ENCODE measurements at places on chromosomes 6 and 20. TPM values are rescaled to one million over a fixed set of nuclear protein-coding genes. Genes with fewer than 3 reads are reported as not detected.

EMILIN3 gene
- 0.37 TPM for polyA plus RNA-seq

SLC44A4 gene
- 1.1 TPM for polyA plus RNA-seq

SLC13A3 gene
- 0.37 TPM for polyA plus RNA-seq

FLRT3 gene
- polyA plus RNA-seq = 0.08 TPM

WFDC2 gene
- polyA plus RNA-seq = not detected

PAK5 gene
- not detected for polyA plus RNA-seq

SPATS1 gene
- polyA plus RNA-seq = not detected

NKX2-2 gene
- not detected for polyA plus RNA-seq

SLC12A5 gene
- 2.3 TPM for polyA plus RNA-seq

SMPDL3A gene
- 7.0 TPM for polyA plus RNA-seq

DNA sequence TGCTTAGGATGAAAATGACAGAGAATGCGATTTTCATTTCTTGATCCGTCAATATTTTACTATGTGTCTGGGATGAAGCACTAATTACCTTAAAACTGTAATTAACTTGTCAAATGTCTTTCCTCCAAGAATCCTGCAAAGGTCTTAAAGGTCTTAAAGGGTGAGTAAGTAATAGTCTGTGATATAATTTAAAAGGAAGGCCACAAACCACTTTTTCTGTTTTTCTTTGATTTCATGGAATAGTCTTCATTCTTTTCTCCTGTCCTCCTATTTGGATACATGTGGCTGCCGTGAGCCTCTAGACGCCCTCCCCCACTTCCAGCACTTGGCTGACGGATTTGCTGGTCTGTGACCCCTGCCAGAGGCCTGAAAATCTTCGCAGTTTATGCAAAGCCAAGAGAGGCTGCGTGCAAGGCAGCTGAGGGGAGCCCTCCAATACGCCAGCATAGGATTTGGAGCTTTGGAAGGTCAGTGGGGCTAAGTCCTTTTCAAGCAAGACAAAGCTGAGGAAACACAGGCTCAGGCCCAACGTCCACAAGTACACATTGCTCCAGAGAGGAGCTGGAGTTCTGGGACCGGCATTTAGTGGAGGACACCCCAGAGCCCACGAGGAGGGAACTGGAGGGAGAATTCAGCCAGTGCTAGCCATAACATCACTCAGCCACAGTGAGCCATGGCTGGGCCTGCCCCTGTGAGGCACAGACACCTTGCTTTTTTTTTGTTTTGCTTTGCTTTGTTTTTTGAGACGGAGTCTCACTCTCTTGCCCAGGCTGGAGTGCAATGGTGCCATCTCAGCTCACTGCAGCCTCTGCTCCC is 382.6 kb downstream of the SMOC2 start:
- H3K36me3 ChIP-seq = no peaks in the 10 kb centered on the region
- H3K27ac ChIP-seq = no peak overlapping the region
- no peak for DNase-seq
- no peaks in the 10 kb centered on the region for H3K4me1 ChIP-seq

DNA sequence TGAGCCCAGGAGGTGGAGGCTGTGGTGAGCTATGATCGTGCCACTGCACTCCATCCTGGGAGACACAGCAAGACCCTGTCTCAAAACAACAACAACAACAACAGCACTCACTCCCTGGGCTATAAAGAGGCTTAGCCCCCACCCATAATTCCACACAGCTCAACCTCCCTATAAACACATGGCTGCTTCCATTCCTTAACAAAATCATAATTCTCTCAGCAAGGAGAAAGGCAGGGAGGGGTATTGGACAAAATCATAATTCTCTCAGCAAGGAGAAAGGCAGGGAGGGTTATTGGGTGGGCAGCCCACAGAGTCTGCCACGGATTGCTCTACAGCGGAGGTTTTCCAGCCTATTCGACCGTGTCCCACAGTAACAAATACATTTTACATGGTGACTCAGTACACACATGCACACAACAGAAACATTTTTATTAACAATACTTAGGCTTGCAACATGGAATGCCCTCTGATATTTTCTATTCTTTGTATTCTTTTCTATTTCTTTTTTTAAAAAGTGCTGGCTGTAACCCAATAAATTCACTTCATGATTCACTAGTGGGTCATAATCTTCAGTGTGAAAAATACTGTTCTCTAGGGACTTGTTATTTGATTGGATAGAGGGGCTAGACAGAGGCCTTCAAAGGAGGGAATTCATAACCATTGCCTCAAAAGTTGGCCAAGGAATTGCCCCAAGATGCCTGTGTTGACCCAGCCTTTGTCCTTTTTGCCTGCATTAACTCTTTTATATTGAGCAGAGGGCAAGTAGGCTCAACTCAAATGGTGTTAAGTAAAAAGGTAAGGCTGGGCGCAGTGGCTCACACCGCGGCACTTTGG is 50.6 kb upstream of the ZMYND8 start:
- no peak overlapping the region for H3K27ac ChIP-seq
- no peaks in the 10 kb centered on the region for H3K4me1 ChIP-seq
- no peak overlapping the region for H3K4me3 ChIP-seq
- no peaks in the 10 kb centered on the region for H3K27me3 ChIP-seq
- H3K36me3 ChIP-seq = no peaks in the 10 kb centered on the region

DNA sequence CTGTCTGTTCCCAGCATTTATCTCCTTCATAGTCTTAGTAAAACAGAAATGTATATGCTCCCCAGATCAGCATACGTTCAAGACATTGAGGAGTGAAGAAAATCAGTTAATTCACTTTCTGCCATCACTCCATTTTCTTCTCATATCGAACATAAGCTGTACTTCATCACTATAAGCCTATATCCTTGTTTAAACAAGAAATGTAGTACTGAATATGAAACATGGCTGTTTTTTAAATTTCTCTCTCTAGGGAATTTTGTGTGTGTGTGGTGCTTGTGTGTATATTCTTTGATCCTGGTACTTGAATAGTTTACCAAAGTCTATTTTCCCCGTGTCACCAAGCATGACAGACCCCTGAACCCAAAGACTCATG is 107.1 kb downstream of the HFE start:
- H3K4me1 ChIP-seq = peaks cover 10% of the 10 kb centered on the region
- H3K27me3 ChIP-seq = no peaks in the 10 kb centered on the region
- H3K4me3 ChIP-seq = no peak overlapping the region
- DNase-seq = no peak

- H3K27me3 ChIP-seq = no peaks in the 10 kb centered on the region
- no peak for DNase-seq
- no peaks in the 10 kb centered on the region for H3K4me1 ChIP-seq
Observed at GRCh38 chr6:76892542-76892941, 570.7 kb downstream of the HTR1B start.

GRCh38 chr6:125986301-125987025 is at the start of gene TRMT11:
Gene TRMT11, plus strand, starts transcription at chr6:125986540. Its CDS starts 11 bp downstream, at chr6:125986551.
- H3K27ac ChIP-seq = peak within 1 kb of the TSS; percentile 51
- H3K36me3 ChIP-seq = no peaks in the 10 kb centered on the region
- H3K4me1 ChIP-seq = peaks cover 14% of the 10 kb centered on the region
- peak; percentile 87 for DNase-seq

DNA sequence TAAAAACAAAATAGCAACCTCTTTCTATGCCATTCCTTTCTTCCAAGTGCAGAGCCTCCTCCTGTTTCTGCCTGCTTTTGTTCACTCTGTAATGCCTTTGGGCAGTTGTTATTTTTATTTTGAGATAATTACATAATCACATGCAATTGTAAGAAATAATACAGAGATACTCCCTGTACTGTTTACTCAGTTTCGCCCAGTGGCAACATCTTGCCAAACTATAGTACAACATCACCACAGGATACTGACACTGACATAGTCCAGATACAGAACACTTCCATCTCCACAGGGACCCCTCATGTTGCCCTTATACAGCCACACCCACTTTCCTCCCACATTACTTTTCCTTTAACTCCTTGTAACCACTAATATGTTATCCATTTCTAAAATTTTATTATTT is 59.7 kb downstream of the BANF2 start:
- H3K4me1 ChIP-seq = no peaks in the 10 kb centered on the region
- no peak overlapping the region for H3K27ac ChIP-seq
- DNase-seq = no peak
- H3K36me3 ChIP-seq = no peaks in the 10 kb centered on the region
- no peak overlapping the region for H3K4me3 ChIP-seq

DNA sequence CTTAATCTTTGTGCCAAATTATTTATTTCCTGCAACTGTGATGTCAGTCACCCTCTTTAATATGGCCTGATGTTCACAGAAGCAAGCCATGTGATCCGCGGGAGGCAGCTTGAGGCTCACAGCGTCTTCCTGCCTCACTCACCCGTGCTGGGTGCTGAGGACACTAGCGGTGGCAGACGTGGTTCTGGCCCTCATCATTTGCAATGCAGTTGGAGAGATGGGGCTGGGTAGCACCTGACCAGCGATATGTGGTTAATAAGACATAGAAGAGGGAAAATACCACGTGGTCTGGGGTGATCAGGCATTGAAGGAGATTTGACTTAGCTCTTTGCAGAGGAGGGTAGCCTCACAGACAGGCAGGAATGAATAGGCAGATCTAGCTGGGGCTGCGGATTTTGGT is 264.7 kb downstream of the TMEM242 start:
- no peak for DNase-seq
- no peak overlapping the region for H3K27ac ChIP-seq
- peaks cover 10% of the 10 kb centered on the region for H3K4me1 ChIP-seq
- H3K27me3 ChIP-seq = no peaks in the 10 kb centered on the region

GRCh38 chr6:35073766-35074471 is 67.2 kb downstream of the TCP11 start:
- H3K27me3 ChIP-seq = no peaks in the 10 kb centered on the region
- H3K27ac ChIP-seq = no peak overlapping the region
- no peak for DNase-seq
- peaks cover 23% of the 10 kb centered on the region for H3K36me3 ChIP-seq

- H3K27ac ChIP-seq = no peak overlapping the region
- H3K27me3 ChIP-seq = peaks cover 6% of the 10 kb centered on the region
- DNase-seq = no peak
- no peak overlapping the region for H3K4me3 ChIP-seq
- peaks cover 3% of the 10 kb centered on the region for H3K4me1 ChIP-seq
Observed at GRCh38 chr6:74117113-74117512, 421.1 kb downstream of the CD109 start.

- no peak overlapping the region for H3K27ac ChIP-seq
- H3K4me3 ChIP-seq = no peak overlapping the region
- H3K36me3 ChIP-seq = no peaks in the 10 kb centered on the region
- no peak for DNase-seq
- H3K4me1 ChIP-seq = no peaks in the 10 kb centered on the region
- no peaks in the 10 kb centered on the region for H3K27me3 ChIP-seq
Observed at GRCh38 chr20:16397086-16397485, 176.2 kb downstream of the KIF16B start.

DNA sequence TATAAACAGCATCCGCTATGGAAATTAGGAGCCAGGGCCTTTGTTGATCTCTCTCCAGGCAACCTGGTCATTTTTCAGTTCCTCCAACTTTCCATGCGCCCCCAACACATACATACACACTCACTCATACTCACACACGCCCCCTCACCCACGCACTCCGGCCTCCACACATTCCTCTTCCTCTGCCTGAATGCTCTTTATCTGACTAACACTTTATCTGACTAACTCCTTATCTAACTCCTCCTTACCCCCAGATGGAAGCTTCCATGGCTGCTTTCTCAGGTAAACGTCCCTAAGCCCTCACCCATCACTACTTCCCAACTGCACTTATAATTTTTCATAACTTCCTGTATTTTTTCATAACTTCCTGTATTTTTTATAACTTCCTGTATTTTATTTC is 17.4 kb downstream of the CASS4 start:
- DNase-seq = peak; percentile 33
- peaks cover 73% of the 10 kb centered on the region for H3K27me3 ChIP-seq
- H3K4me1 ChIP-seq = peaks cover 2% of the 10 kb centered on the region
- H3K36me3 ChIP-seq = no peaks in the 10 kb centered on the region
- H3K27ac ChIP-seq = no peak overlapping the region
- H3K4me3 ChIP-seq = no peak overlapping the region

DNA sequence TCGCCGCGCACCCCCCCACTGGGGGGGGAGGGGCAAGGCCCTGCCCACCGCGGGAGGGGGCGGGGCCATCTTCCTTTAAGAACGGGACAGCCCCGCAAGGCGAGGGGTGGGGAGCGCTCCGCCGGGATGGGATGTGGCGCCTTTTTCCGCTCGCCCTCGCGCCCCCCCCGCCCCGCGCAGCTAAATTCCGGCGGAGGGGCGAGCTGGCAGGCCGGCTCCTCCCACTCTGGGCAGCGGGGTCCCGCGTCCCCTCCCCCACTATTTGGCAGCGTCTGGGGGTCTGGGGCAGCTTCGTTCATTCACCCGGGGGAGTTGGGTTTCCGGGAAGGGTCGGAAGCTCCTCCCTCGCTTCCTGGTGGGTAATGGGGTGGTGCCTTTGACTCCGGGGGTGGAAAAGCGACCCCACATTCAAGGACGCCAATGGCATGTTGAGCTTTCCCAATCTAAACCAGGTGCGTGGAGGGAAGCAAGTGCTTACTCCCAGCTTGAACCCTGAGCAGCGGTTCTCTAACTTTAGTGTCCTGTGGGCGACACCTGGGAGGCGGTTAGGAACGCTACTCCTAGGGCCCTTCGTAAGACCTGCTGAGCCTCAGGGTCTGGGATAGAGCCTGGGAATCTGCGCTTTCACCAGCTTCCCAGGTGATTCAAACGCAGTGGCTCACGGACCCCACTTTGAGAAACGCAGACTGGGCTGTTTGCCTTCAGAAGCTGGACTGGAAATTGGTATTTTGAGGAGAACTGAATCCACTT is 927 bp downstream of the ASXL1 start:
- H3K27me3 ChIP-seq = no peaks in the 10 kb centered on the region
- H3K27ac ChIP-seq = peak overlapping the region; percentile 72
- H3K4me1 ChIP-seq = peaks cover 30% of the 10 kb centered on the region
- DNase-seq = peak; percentile 63
- no peaks in the 10 kb centered on the region for H3K36me3 ChIP-seq
- peak overlapping the region; percentile 92 for H3K4me3 ChIP-seq

DNA sequence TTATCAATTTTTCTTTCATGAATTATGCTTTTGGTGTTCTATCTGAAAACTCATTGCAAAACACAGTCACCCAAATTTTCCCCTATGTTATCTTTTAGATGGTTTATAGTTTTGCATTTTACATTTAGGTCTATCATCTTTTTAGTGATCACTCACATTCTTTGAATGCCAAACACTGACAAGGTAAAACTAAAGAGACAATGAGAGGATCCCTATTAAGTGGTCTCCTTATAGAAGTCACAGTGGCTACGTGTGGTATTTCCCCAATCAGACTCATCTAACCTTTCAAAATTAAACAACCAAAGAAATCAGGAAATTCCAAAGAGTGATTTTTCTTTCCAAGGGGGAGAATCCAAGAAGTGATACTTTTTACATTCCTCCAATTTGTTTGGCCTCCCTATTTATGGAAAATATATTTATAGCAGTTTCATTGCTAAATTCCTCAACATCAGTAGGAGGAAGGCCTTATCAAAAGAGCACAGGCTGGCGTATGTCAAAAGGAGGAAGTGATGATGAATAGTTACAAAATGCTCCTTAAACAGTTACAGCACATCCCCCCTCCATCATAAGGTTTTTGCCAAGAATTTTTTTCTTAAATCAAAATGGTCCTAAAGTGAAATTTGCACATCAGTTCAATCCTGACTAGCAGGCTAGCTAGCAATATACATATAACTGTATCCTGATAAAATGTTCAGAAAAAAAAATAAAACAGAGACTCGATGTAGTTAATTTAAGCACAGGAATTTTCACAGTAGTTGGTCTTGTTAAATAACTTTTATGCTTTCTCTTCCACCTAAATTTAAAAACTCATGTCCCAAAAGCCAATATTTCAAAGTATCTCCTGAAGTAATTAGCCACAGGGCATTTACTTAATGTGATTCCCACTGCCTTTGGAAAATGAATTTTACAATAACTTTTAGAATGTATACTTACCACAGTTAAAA is 76.2 kb upstream of the IPCEF1 start:
- H3K36me3 ChIP-seq = no peaks in the 10 kb centered on the region
- DNase-seq = peak; percentile 94
- H3K4me3 ChIP-seq = no peak overlapping the region
- H3K27ac ChIP-seq = peak overlapping the region; percentile 39
- no peaks in the 10 kb centered on the region for H3K27me3 ChIP-seq
- H3K4me1 ChIP-seq = peaks cover 21% of the 10 kb centered on the region

All from endothelial cell of umbilical vein (primary cell).